ENCODE measurements at places on chromosomes 7 and 10. TPM values are rescaled to one million over a fixed set of nuclear protein-coding genes. Genes with fewer than 3 reads are reported as not detected.

DNA sequence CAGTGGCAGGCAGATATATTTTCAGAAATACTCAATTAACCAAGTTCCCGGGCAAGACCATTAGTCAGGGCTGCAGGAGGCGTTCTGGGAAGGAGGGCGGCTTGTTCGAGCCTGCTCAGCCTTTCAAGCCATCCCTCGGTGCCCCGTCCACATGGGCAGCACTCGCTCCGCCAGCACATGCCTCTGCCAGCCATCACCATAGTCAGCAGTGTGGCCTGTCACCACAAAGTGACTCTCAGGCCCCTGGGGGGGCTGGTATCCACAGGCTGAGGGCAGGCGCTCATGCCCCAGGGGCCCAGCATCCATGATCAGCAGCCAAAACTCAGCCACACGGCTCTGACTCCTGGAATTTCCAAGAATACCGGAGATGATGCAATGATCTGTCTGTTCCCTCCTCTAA is 81.9 kb downstream of the CHST15 start:
- H3K27me3 ChIP-seq = no peaks in the 10 kb centered on the region
- H3K4me3 ChIP-seq = no peak overlapping the region
- no peak for DNase-seq
- peak overlapping the region; percentile 85 for H3K27ac ChIP-seq

GRCh38 chr10:133158756-133159610 is 1.0 kb upstream of the KNDC1 start:
- DNase-seq = peak; percentile 56
- peaks cover 32% of the 10 kb centered on the region for H3K27me3 ChIP-seq
- H3K27ac ChIP-seq = no peak overlapping the region
- H3K36me3 ChIP-seq = no peaks in the 10 kb centered on the region
- H3K4me3 ChIP-seq = no peak overlapping the region

GRCh38 chr7:35482231-35482630 is 212.7 kb downstream of the HERPUD2 start:
- no peak for DNase-seq
- H3K36me3 ChIP-seq = no peaks in the 10 kb centered on the region
- no peak overlapping the region for H3K4me3 ChIP-seq

Gene SPDYE8
- not detected for total RNA-seq

DNA sequence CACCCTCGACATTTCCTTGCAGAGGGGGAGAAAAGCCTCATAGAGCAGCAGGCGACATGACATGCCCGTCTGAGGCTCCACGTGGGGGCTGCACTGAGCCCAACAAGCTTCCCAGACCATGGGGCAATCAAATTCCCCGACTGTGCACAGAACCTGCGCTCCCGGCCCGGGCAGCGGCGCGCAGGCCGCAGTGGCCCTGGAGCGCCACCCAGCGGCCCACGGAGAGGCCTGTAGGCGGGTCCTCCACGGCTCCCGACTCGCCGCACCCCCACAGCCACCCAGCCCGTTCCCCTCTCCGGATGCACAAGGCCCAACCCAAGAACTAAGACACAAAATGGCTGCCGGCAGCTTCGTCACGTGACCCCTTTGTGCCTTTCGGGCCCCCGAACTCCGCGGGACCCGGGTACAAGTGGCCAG is 816 bp downstream of the EPC1 start:
- no peaks in the 10 kb centered on the region for H3K4me1 ChIP-seq
- DNase-seq = peak; percentile 98
- no peaks in the 10 kb centered on the region for H3K36me3 ChIP-seq
- H3K27ac ChIP-seq = peak overlapping the region; percentile 99

GRCh38 chr7:46286356-46286755 is 365.3 kb upstream of the IGFBP3 start:
- DNase-seq = no peak
- H3K27me3 ChIP-seq = no peaks in the 10 kb centered on the region
- H3K36me3 ChIP-seq = no peaks in the 10 kb centered on the region
- H3K27ac ChIP-seq = no peak overlapping the region
- no peak overlapping the region for H3K4me3 ChIP-seq

Gene ATOH7
- not detected for total RNA-seq

DNA sequence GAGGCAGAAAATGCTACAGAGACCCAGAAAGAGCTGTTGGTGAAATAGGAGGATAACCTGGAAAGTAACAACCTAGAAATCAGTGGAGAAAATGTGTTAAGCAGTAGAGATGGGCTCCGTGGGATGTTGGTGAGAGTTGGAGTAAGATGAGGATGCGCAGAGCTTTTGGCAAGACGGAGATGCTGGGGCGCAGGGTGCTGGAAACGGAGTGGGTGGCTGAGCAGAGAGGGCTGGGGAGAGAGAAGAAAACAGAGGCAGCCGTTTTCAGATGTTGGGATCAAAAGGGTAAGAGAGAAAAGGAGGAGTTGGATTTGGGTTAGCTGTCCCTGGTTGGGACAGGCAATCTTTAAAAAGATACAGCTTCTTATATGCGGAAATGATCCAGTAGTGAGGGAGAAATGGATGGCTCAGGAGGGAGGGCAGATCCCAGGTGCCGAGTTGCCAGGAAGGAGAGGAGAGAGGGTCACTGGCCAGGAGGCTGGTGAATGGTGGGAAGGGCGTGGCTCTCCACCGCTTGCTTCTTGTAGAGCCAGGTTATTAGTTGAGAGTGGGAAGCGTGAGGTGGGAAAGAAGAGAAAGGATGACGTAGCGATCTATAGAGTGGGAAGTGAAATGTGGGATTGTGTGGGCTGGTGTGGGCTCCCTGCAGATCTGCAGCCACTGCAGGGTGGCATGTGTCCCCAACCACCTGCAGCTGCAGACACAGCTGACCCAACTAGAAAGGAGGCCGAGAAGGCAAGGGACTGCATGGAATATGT is 182.2 kb upstream of the SVIL start:
- no peak for DNase-seq
- H3K27me3 ChIP-seq = no peaks in the 10 kb centered on the region
- H3K4me1 ChIP-seq = peaks cover 53% of the 10 kb centered on the region
- H3K27ac ChIP-seq = peak overlapping the region; percentile 93
- H3K36me3 ChIP-seq = no peaks in the 10 kb centered on the region

GRCh38 chr10:59970396-59971368 is 64.3 kb upstream of the CCDC6 start:
- no peak overlapping the region for H3K27ac ChIP-seq
- no peaks in the 10 kb centered on the region for H3K27me3 ChIP-seq
- no peak for DNase-seq
- H3K36me3 ChIP-seq = no peaks in the 10 kb centered on the region
- no peak overlapping the region for H3K4me3 ChIP-seq

- H3K4me3 ChIP-seq = no peak overlapping the region
- no peaks in the 10 kb centered on the region for H3K4me1 ChIP-seq
- DNase-seq = no peak
- H3K27me3 ChIP-seq = no peaks in the 10 kb centered on the region
Measured at GRCh38 chr7:35477609-35478008, 217.3 kb downstream of the HERPUD2 start.

All from sigmoid colon (tissue), 7 donors.